Spinal cord (tissue), 10 donors: ENCODE measurements at places on chromosomes 2 and 18. TPM values are rescaled to one million over a fixed set of nuclear protein-coding genes. Genes with fewer than 3 reads are reported as not detected.

The ACMSD gene
- 0.40 TPM for polyA plus RNA-seq

The MC5R gene
- 0.40 TPM for polyA plus RNA-seq

The STAT4 gene
- polyA plus RNA-seq, result 7.5 TPM

The XIRP2 gene
- 0.35 TPM for polyA plus RNA-seq

The CD8B2 gene
- polyA plus RNA-seq, result 0.59 TPM

The NOL4 gene
- 24.4 TPM for polyA plus RNA-seq

The EPHA4 gene
- polyA plus RNA-seq, result 58.1 TPM

The ALKAL2 gene
- 3.4 TPM for polyA plus RNA-seq

The C2orf78 gene
- not detected for polyA plus RNA-seq

The RAPH1 gene
- polyA plus RNA-seq, result 23.2 TPM

The NT5C1B gene
- 0.42 TPM for polyA plus RNA-seq

The LOXHD1 gene
- polyA plus RNA-seq, result 0.29 TPM

The INPP5D gene
- 20.6 TPM for polyA plus RNA-seq

The IL37 gene
- not detected for polyA plus RNA-seq

The SDC1 gene
- polyA plus RNA-seq, result 10.8 TPM

The TEKT4 gene
- polyA plus RNA-seq, result 3.8 TPM

The TDRD15 gene
- 0.08 TPM for polyA plus RNA-seq

The TUBA4B gene
- 0.39 TPM for polyA plus RNA-seq

The COL4A3 gene
- polyA plus RNA-seq, result 2.0 TPM

The REG3A gene
- polyA plus RNA-seq, result not detected
